SW 1271 (cell line): ENCODE measurements at places on chromosomes 3 and 15.

DNA sequence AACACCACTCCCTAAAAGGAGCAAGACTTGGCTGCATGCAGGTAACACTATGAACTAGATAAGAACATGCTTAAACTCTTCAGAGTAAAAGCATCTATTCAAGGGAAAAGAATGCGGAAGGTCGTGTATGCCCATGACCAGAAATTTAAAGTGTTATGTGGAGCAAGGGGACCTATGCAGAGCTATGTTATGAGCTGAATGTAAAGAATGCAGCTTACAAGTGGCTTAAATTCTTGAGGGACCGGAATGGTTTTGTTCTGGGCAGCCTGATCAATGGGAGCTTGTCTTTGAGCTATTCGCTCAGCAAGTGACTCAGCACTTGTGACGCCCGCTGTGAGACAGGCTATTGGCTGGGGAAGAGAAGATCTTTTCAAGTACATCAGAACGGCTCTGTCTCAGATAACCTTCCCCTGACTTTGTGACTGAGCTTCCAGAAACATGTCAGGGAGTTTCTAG lies 367.5 kb upstream of the THBS1 start:
- peak; percentile 71 for DNase-seq

- no peak for DNase-seq
Observed at GRCh38 chr3:116842254-116842957, 132.8 kb downstream of the TUSC7 start.

DNA sequence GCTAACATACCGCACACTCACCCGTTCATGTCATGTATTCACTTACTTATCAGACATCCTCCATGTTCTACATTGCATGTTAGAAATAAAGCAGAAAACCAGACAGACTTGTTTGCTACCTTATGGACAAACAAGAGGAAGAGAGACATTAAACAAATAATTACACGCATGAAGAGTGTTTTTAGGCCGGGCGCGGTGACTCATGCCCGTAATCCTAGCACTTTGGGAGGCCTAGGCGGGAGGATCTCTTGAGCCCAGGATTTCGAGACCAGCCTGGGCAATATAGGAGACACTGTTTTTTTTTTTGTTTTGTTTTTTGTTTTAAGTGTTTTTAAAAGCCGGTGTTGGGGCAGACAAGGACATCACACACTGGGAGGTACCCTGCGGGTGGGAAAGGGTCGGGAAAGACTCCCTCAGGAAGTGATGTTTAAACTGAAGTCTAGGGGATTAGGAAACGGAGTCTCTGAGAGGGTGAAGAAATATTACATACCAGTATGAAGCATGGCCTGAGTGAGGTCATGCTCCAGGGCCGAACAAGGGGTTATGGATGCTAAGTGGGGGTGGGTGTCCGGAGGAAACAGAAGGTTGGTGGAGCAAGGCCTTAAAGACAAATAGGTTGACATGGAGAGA lies 2.1 kb upstream of the USP3 start:
- no peak for DNase-seq

DNA sequence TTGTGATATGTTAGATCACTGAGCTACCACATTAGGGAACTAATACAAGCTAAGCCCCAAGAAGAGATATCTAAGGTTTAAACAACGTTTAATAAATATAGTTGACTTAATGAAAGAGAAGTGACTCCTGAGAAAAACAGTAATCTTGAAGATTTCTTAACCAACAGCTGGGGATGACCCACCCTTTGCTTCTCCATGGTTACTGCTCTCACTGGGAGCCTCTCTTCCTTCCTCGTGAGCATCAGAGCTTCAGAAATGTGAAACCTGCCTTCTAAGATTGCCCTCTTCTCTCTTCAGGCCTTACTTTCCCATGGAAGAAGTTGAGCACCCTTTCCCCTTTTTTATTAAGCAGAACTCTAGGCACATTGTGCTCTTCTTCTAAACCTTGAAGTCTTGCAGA lies 132.2 kb upstream of the NR2E3 start:
- DNase-seq, result no peak

DNA sequence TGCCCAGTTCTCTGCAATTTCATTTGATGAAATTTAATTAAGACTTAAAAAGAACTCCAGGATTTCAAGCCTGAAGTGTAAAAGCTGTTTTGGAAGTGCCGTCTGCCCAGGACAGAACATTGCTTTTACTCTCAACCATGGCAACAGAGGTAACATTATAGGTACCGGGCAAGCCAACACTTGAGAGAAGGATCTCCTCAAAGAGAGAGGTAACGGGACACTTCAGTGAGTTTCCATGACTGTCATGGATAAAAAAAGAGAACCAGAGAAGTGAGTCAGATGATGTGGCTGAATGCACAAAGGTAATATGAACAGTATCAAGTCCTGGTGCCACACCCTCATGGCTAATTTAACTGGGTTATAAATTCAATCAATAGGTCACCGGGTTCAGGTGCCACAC lies 130.2 kb upstream of the LMOD3 start:
- DNase-seq, result no peak

- no peak for DNase-seq
Observed at GRCh38 chr15:47186075-47186474, 531.2 kb upstream of the SEMA6D start.

- DNase-seq, result no peak
Observed at GRCh38 chr3:126370055-126370454, 12.8 kb upstream of the KLF15 start.

DNA sequence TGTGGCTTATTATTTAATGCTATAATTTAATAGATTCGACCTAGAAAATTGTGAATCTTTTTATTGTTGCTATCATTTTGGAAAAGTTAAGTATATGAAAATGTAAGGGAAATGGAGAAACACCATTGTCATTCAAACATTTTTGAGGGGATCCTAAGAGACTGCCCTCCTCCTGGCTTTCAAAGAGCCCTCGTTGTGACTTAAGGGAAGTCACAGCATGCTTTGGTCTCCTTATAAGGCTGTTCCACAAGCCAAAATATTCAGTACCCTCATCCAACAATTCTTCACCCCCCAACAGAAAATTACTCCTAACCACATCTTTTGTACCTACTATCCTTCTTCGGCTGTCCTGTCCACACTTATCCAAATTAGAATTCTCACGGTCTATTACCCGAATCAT lies 140.2 kb downstream of the GBE1 start:
- DNase-seq, result no peak

GRCh38 chr3:39216176-39216790 lies 23.9 kb upstream of the XIRP1 start:
- no peak for DNase-seq

GRCh38 chr3:47855461-47856383 lies 52.8 kb downstream of the DHX30 start:
- DNase-seq, result no peak

DNA sequence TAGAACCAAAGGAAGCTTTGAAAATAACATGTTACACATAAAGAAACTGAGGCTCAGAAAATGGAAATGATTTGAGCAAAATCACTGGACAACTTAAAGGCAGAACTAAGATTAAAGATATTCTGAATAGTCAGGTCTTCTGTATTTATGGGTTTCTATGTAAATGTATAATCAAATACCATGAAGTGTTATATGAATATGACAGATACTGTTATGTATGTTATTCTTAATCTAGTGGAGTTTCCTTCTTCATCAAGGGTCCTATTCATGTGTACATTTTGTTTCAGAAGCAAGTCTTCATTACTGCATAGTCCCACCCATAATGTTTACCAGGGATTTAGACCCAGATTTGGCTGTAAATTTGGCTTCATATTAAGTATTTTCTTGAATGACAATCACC lies 470.9 kb upstream of the TPRG1 start:
- no peak for DNase-seq

- DNase-seq, result no peak
Observed at GRCh38 chr3:9913601-9914000, 3.3 kb upstream of the IL17RC start.

GRCh38 chr3:154898916-154899315 lies 181.2 kb upstream of the MME start:
- no peak for DNase-seq

GRCh38 chr15:48898446-48898845 lies 20.5 kb downstream of the EID1 start:
- no peak for DNase-seq

- DNase-seq, result no peak
Observed at GRCh38 chr3:167930453-167930852, 165.3 kb downstream of the GOLIM4 start.

DNA sequence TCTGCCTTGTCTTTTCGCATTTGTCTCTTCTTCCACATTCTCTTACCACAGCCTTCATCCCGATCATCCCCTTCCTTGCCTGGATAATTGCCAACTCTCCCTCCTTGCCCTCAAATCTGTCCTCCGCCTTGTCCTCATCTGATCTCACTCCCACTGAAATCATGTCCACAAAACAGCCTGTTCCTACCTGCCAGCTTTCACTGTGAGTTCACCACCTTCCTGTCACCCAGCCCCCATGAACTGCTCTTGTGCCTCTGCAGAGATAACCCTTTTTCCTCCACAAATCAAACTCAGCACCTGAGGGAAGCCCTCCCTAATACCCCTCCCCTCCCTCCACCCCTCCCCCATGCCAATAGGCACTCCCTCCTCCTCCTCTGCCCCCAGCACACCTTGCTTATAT lies 4.8 kb upstream of the ADCY5 start:
- DNase-seq, result no peak

GRCh38 chr15:100671858-100672543 lies 69.6 kb downstream of the ASB7 start:
- no peak for DNase-seq

DNA sequence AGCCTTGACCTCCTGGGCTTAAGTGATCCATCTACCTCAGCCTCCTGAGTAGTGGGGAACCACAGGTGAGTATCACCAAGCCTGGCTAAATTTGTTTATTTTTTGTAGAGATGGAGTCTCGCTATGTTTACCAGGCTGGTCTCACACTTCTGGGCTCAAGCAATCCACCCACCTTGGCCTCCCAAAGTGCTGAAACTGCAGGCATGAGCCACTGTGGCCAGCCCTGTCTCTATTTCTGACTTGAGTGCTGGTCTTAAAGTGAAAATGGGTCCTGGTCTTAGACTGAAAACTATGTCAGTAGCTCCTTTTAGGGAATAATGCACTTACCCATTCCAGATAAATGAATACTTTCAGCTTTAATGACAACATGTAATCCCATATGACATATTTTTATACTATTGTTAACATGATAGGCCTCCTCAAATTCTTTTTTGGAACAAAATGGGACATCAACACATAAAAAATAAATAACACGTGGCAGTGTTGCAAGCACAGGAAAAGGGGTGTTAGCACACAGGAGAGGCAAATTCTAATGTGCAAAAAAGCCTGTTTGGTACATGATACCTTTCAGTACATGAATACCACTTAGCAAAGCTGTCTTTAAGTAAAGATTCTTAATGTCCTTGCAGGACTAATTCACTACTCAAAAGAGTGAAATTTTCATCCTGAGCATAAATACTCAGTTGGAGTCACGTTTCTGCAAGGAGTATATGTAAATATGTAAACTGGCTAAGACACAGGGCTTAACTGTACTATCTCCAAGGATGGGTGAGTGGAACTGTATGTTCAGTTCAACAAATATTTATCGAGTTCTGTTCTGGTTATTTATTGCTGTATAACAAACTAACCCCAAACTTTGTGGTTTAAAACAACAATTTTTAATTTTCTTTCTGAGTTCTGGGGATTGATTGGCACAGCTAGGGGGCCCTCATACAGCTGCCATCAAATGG lies 194.7 kb downstream of the NR1D2 start:
- DNase-seq, result no peak

DNA sequence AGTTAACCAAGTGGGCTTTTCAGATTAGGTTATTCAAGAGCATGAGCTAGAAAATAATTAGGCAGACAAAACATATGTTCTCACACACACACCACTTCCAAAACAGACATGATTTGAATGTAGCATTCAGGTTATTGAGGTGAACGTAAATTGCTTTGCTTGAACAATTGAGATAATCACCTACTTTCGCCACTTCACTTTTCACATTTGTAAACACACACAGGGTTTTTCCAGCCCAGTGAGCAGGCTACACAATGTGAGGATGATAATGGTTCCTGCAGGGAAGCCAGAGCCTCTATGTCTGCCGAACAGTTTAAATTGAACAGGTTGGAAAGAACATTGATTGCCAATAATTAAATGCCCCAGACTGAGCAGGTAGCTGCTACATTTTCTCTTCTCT lies 560.8 kb downstream of the OCA2 start:
- no peak for DNase-seq

- DNase-seq, result no peak
Observed at GRCh38 chr15:79076661-79077060, 13.9 kb downstream of the RASGRF1 start.

GRCh38 chr15:27820722-27821121 lies 278.4 kb downstream of the OCA2 start:
- no peak for DNase-seq

GRCh38 chr3:99504258-99504657 lies 134.1 kb upstream of the COL8A1 start:
- no peak for DNase-seq

DNA sequence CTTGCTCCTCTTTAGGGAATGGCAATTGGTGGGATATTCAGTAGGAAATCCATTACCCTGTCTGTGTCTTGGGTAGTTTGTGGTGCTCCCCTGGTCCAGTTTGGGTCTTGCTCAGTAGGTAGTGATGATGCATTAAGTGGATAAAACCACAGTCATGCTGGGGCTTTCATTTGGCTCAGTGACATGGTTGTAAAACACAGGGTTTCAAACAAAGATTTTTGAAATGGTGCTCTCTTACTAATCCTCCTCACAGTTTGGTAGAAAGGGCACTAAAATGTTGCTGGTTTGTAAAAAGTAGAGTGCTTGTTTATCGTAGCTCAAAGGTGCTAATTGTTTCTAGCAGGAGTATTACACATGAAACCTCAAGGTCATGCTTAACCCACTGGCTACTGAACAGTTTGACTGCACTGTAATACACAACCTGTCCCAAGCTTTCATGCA lies 22.9 kb downstream of the BBX start:
- DNase-seq, result no peak

DNA sequence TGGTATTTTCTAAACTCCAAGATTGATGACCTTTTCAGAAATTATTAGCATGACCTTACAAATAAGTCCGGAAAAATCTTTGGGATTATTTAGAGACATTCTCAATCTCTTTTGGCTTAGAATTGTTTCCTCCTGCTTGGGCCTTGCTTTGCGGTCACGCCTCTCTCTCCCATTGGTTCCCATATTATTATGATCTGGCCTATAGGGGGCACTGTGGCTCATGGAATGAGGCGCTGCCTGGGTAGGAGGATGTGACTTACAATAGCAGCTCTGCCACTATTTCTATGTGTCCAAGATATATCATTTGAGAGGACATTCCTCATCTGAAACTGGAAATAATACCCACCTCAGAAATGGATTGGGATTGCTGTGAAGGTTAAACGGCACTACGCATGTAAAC lies 464.9 kb downstream of the MFSD1 start:
- no peak for DNase-seq

DNA sequence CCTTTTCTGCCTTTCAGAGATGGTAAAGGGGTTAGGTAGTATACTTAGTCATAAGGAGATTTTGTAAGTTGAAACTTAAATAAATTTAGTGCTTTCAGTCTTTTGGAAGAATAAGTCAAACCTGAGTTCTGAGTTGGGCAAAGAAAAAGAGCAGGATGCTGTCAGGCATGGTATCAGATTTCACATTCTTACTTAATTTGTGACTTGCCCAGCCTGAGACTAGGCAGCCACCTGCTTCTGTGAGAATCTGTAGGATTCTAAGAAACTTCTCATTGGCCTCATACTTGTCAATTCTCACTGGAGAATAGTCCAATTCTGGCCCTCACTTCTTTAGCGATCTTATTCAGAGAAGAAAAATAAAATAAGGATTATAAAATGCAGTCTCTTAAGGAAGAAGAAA lies 577.5 kb downstream of the DIPK2A start:
- no peak for DNase-seq
